ENCODE measurements at places on chromosomes 3 and 15.
A peak's percentile ranks its signal among the peaks of the same experiment; 100 is the strongest.

- DNase-seq: no peak
Observed at GRCh38 chr3:171323938-171324536, 136.2 kb downstream of the TNIK start.

DNA sequence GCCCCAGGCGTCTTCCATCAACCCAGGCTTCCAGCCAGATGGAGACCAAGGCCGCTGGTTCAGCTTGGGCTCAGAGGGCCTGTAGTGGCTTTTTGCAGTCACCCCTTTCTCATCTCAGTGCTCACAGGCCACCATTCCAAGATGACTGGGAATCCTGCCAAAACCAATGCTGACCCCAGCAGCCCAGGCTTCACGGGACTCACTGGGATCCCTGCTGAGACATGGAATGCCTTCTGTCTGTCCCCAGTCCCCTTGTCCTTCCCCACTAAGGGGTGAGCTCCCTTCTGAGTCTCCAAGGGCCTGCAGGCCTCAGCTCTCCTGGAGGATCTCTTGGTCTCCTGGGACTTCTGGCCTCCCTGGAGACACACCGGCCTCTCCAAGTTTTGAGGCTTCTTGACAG is 77.4 kb upstream of the SEC13 start:
- no peak for DNase-seq

DNA sequence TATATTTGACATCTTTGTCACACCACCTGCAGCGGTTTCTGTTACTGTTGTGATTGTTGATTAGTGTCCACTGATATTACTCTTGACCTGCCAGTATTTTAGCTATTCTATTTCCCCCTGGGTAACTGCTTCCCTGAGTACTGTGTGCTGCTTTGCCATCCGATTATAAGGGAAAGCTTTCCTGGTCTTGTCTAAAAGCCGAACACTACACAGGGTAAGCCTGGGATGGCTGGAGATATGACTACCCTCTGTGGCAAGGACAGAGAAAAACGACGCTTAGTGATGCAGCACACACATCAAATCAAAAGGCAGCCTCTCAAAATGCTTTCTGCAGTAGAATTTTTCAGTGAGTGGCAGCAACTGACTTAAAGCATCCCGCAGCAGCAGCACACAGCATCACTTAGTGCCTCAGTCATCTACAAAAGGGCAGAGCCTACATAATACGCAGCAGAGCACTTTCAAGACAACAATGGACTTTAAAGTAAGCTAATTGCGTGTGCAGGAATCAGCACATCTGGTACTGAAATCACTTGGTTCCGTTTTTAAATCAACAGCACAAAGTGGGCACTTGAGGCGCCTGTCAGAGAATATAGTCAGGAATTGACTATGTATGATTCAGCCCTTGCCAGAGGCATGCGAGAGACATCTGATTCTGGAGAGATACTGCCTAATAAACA is 656.3 kb upstream of the TGFBR2 start:
- DNase-seq: peak; percentile 21

GRCh38 chr3:184175506-184175905 is 851 bp downstream of the AP2M1 start:
- no peak for DNase-seq

DNA sequence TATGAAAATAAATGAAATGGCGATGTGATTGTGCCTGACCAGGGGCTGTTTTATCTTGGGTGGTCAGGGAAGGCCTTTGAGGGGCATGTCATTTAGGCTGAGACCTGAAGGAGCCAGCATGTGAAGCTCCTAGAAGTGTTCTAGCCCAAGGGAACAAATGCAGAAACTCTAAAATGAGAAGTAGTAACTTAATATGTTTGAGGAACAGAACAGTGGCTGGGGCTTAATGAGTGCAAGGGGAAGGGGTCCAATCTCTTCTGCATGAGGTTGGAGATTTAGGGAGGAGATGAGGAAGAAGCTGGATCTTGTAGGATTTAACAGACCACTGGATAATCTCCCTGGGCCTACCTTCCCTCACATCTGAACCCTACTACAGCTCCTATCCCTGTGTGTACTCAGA is 110.5 kb downstream of the AKAP13 start:
- DNase-seq: no peak

DNA sequence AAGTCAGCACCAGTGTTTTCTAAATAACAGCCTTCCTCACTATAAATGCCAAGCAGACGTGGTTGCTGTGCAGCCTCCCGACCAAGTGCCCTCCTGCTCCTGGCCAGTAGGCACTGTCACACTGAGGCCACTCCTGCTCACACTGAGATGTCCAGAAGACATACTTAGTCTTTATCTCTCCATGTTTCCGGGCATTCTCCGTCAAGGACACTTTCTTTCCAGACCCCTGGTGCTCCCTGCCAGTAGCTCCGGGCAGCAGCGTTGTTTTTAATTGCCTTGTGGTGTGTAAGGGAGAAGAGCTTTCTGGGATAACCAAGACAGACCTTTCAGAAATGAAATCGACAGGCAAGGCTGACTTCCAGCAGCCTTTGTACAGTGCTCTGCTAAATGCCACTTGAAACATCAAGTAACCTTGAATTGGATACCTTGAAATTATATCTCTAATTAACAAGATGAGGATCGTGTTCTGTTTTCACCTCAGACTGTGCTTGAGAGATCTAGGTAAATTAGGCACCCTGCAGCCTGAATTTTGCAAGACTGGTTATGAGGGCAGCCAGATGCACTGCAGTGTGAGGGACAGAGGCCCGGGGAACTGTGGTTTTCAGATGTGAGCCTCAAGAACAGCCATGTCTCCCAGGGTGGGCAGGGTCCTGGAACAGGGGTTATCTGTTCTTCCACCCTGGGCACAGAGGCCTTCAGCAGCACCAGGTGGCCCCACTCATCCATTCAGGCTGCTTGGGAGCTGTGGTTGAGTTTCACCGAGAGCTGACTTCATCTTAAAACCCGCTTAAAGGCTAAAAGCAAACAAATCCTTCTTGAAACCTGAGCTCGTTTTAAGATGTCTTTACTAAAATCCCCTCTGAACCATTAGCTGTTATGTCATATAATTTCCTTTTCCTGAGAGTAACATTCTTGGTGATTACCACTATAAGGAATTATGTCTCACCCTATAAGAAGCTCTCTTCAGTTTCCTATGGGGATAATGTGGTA is 105.5 kb upstream of the IL12A start:
- DNase-seq: peak; percentile 90

DNA sequence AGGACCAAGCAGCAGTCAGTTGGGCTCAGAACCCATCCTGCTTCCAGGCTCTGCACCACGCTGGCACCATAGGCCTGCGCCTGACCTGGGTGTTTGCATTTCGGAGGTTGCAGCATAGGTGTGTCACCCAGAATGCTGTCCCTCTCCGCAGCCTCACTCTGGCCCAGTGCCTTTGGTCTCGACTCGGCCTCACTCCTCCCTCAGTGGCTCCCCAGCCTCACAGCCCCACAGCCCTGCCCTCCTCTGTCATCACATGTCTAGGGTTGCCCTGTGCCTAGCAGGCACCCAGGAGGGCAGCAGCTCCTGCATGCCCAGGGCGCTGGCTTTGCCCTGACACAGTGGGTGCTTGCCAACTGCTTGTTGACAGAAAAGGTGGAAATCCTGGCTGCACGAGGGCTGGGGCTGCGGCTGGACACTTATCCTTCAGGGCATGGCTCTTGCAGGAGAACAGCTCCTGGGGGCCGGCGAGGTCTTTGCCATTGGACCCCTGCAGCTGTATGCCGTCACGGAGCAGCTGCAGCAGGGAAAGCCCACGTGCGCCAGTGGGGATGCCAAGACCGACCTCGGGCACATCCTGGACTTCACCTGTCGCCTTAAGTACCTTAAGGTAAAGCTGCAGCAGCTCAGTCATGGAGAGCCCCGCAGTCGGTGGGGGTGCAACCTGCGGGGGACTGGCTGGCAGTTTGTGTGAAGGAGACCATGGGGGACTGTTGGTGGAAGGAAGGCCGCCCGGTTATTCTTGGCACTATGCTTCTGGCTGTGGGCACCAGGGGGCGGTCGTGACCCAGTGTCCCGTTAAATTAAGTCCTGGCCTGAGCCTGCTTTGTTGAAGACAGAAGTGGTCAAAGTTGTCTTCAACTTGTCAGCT is 16.2 kb downstream of the NISCH start:
- DNase-seq: no peak

- no peak for DNase-seq
Observed at GRCh38 chr3:163672954-163673353, 1405.3 kb downstream of the SI start.

GRCh38 chr3:188772886-188773285 is 398.9 kb upstream of the TPRG1 start:
- DNase-seq: peak; percentile 82

Data from fibroblast of skin of right quadriceps (primary cell).